ENCODE measurements at places on chromosomes 7 and 10.

DNA sequence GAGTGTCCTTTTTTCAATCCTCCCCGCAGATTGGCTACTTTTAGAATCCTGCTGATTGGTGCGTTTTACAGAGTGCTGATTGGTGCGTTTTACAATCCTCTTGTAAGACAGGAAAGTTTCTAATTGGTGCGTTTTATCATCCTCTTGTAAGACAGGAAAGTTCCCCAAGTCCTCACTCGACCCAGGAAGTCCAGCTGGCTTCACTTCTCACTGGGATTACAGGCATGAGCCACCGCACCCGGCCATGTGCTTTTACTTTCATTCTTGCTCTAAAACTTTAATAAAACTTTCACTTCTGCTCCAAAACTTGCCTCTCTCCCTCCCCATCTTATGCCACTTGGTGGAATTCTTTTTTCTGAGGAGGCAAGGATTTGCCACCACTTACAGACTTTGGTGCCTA lies 17.0 kb upstream of the WAPL start:
- DNase-seq: no peak

GRCh38 chr7:30789334-30789711 lies 18.1 kb downstream of the MINDY4 start:
- peak; percentile 85 for DNase-seq

DNA sequence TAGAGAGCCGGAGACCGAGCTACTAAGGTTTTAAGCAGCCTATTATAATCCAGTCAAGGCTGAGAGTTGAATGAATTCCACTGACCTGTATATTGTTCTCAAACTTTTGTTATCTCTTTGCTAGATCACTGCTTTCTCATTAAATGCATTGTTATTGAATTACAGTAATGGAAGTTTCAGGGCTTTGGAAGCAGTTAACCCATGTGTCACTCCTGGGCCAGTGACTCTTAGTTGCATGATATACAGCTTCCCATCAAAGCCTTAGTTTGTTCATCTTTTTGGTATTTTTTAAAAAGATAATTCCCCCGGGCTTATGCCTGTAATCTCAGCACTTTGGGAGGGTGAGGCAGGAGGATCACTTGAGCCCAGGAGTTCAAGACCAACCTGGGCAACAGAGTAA lies 55.4 kb upstream of the KIAA1217 start:
- peak; percentile 88 for DNase-seq

GRCh38 chr10:12466704-12467305 lies 117.5 kb downstream of the CAMK1D start:
- peak; percentile 11 for DNase-seq
